ENCODE measurements at places on chromosomes 16 and 17. TPM values are rescaled to one million over a fixed set of nuclear protein-coding genes. Genes with fewer than 3 reads are reported as not detected.

DNA sequence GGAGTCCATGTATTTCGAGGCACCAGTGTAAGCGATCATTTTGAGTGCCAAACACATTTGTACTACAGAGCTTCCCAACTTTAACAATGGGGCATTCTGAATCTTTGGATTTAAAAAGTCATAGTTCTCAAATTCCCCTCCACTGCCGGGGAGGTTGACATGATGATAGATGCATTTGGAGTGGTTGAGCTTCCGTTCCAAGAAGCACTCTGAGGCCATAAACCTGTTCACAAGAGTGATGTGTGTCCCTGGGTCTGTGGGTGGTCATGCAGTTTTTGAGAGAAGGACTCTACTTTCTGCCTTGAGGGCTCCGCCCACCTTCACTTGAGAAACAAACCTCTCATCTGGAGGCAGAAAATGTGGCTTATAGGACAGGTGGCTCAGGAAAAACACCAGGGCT is 43.7 kb downstream of the IRX5 start:
- no peak for DNase-seq

HOXB9 gene
- 26.1 TPM for total RNA-seq

- no peak for DNase-seq
Measured at GRCh38 chr16:12627394-12627793, 176.3 kb downstream of the CPPED1 start.

- no peak for DNase-seq
Measured at GRCh38 chr17:76940738-76941350, 72.6 kb downstream of the MGAT5B start.

GRCh38 chr17:50145532-50146229 is 4.8 kb downstream of the PPP1R9B start:
- no peak for DNase-seq

LPCAT2 gene
- 11.7 TPM for total RNA-seq

CD300A gene
- not detected for total RNA-seq

CNGB1 gene
- total RNA-seq: not detected

AARSD1 gene
- total RNA-seq: 23.7 TPM

PPP1R27 gene
- not detected for total RNA-seq

DNA sequence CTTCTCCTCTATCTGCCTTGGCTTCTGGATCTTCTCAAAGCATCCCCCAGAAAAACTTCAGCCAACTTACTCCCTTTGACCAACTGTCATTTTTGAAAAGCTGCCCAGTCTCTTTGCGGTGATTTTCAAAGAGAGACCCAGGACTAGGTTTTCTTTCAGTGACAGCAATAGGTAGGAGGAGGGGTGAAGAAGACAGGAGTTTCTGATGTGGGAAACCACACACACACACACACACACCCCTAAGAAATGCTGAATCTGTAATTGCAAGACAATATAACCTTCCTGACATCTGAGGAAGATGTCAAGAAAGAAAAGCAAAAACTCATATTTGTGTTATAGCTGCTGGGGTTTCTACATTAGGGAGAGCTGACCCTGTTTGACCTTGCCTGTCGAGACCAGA is 5.2 kb downstream of the FAM20A start:
- DNase-seq: no peak

HBA1 gene
- total RNA-seq: not detected

DNA sequence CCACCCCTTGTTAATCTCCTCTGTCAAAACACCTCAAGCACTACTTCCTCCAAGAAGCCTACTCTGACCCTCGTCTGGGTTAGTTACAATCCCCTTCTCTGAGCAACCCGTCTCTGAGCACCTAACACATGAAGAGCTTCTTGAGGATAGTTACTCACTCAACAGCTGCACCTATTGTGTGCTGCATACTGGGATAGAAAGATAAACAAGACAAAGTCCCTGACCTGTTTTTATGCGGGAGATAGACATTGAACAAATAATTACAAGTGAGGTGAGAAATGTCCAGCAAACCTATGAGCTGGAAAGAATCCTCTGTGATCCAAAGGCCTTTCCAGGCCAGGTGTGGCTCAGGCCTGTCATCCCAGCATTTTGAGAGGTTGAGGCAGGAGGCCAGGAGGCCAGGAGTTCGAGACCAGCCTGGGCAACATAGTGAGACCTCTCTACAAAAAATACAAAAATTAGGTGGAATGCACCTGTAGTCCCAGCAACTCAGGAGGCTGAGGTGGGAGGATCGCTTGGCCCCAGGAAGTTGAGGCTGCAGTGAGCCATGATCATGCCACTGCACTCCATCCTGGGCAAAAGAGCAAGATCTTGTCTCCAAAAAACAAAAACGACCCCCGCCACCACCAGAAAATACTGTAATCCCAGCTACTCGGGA is 5.5 kb upstream of the ZNF771 start:
- no peak for DNase-seq

- DNase-seq: no peak
Measured at GRCh38 chr16:68242926-68243858, 2.0 kb upstream of the PLA2G15 start.

GRCh38 chr17:33040461-33040860 is 48.8 kb downstream of the SPACA3 start:
- DNase-seq: no peak

GRCh38 chr17:63621229-63621683 is 961 bp upstream of the MAP3K3 start:
- DNase-seq: no peak

CCT6B gene
- total RNA-seq: 1.9 TPM

PRSS33 gene
- 0.10 TPM for total RNA-seq

DNA sequence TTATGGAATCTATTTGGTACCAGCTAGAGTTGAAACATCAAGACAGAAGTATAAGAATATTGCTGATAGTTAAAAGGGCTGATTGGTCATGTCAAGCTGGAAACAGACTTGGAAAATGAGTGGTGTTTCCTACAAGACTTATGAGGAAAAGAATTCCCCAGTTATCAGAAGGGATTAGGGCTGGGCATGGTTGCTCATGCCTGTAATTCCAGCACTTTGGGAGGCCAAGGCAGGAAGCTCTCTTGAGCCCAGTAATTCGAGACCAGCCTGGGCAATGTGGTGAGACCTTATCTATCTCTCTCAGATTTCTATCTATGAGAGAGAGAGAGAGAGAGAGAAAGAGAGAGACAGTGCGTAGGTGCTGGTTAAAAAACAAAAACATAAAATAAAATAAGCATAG is 139.5 kb upstream of the PMFBP1 start:
- DNase-seq: no peak

AOC3 gene
- total RNA-seq: 0.04 TPM

- DNase-seq: no peak
Measured at GRCh38 chr16:649631-650030, 466 bp downstream of the WDR90 start.

- no peak for DNase-seq
Measured at GRCh38 chr17:36650096-36650775, 48.9 kb downstream of the MRM1 start.

DNA sequence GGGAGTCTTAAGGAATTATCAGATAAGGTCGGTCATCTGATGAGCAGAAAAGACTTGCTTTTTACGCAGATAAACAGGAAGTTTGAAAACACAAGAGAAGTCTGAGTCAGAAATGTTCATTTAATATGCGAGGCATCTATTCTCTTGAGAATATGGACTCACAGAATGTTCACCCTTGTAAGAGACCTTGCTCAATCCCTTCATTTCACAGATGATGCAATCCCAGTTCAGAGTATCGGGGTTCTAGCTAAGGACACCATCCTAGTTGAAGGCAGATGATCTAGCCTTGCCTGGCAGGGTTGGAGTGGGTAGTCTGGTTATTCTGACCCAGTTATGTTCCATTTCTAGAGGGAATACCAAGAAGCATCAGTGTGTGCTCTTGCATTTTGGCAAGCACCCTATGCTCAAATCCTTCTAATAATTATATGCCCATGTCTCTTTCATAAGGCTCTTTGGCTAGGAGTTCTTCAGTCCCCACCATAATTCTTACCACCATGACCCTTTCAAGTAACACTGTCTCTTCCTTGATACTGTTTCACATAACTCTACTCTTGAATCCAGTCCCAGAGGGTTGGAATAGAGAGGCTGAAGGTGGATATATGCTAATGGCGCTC is 42.5 kb downstream of the YPEL2 start:
- DNase-seq: no peak

TEX14 gene
- not detected for total RNA-seq

DNA sequence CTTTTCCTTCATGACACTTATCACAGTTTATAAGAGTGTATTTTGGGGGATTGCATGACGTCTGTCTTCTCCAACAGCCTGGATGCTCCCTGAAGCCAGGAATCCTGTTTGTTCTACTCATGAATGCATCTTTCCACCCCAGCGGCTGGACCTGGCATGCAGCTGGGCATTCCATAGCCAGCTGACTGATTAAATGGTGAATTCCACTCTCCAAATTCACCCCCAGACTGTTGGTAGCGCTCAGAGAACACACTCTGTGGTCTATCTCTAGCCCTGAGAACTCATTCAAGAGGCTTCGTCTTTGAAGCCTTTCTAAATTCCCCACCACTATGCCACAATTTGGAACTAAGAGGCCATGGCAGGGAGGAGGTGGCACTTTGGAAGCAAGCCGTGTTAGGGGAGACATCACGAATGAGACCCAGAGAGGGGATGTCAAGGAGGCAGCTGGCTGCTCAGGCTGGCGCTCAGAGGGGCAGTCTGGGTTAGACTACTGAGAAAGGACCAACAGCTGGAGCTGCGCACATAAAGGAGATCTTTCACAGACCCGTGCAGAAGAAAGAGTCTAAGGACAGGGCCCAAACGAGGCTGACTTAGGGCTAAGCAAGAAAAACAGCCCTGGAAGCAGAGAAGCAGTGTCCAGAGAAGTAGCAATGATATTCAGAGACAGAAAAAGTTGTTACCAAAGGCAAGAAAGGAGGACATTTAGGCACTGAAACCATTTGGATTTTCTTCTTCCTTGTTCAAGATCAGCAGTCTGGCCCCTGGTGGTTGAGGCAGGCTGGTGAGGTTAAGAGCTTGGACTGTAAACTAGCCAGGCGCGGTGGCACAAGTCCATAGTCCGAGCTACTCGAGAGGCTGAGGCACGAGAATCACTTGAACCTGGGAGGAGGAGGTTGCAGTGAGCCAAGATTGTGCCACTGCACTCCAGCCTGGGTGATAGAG is 42.4 kb upstream of the ZNF629 start:
- DNase-seq: no peak

TP53TG3C gene
- not detected for total RNA-seq

OTOA gene
- total RNA-seq: 0.04 TPM

- DNase-seq: peak; percentile 80
Measured at GRCh38 chr16:85004587-85005205, 6.6 kb downstream of the ZDHHC7 start.

CEP295NL gene
- total RNA-seq: not detected

GRCh38 chr17:149897-150584 is 12.7 kb downstream of the SCGB1C2 start:
- DNase-seq: no peak

ST6GALNAC1 gene
- not detected for total RNA-seq

FNDC8 gene
- not detected for total RNA-seq

KRTAP4-5 gene
- total RNA-seq: not detected

DNA sequence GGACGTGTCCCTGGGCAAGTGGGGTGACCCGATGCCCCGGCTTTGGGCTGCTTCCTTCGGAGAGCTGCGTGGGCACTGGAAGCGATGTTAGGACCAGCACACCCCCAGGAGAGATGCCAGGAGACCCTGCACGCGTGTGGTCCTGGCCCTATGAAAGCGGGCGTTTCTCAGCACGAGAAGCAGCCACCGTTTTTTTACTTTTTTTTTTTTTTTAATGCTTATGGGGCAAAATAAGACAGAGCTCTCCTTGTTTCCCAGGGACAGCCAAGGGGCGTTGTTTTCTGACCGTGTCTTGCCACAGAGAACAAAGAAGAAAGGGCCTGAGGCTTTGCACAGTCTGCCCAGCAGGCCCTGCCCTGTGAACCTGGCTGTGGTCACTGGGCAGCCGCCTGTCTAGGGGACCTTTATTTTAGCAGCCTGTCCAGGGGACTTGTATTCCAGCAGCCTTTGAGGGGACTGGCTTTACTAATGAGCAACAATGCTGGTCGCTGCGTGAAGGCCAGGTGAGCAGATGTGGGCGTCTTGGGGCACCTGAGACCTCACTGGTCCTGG is 996 bp downstream of the SLC25A10 start:
- no peak for DNase-seq

TAT gene
- not detected for total RNA-seq

- no peak for DNase-seq
Measured at GRCh38 chr16:69906838-69907401, 44.2 kb upstream of the CLEC18A start.

CCL7 gene
- total RNA-seq: not detected

- DNase-seq: no peak
Measured at GRCh38 chr17:72306037-72306436, 185.2 kb downstream of the SOX9 start.

DNA sequence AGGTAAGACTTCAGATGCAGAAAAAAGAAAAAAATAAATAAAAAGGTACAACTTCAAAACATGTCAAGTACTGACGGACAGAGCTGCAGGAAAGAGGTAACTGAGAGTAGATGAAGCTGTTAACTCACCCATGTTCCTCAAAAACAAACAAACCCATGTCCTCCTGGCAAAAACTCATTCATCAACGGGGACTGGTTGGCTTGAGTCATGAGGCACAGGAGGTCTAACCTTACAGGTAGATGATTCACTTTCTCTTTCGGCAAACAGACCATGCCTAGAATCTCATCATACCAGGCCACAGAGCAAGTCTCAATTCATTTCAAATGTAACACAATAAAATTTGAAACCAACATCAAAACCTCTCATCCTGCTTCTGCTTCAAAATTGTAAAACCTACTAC is 12.3 kb upstream of the FASN start:
- no peak for DNase-seq

COX4I1 gene
- total RNA-seq: 712 TPM

DNA sequence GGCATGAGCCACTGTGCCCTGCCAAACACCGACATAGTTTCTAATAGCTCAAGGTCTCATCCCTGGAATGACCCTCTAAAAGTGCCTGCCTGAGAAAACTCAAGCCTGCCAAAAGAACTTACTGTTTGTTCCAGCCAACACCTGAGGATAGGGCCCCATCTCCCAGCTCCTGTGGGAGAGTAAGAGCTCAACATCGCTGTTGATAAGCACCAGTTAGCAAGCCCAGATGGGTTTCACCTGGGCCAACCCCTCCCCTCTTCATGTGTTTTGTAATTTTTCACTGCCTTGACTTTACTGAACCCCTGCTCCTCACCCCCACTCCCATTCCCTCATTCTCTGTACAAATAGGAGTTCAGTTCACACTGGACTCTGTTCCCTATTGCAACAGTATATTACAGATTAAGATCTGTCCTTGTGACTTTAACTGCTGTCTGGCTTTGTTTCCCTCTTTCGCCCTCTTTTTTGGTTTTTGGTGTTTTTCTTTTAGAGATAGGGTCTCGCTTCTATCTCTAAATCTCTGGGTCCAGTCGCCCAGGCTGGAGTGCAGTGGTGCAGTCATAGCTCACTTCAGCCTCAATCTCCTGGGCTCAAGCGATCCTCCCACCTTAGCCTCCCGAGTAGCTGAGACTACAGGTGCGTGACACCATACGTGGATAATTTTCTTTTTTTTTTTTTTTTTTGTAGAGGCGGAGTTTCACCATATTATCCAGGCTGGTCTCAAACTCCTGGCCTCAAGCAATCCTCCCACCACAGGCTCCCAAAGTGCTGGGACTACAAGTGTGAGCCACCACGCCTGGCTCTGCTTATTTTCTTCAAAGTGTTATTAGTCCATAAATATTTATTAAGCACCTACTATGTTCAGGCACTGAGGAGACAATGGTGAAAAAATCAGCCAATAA is 12.3 kb downstream of the NUPR1 start:
- DNase-seq: no peak
